Sigmoid colon (tissue), 7 donors: ENCODE measurements at places on chromosomes 12 and 14. TPM values are rescaled to one million over a fixed set of nuclear protein-coding genes. Genes with fewer than 3 reads are reported as not detected.

The ATXN3 gene
- total RNA-seq = 48.5 TPM

The ADAM20 gene
- 4.4 TPM for total RNA-seq

The PGF gene
- total RNA-seq = 13.2 TPM

The WSCD2 gene
- total RNA-seq = 1.6 TPM

- no peak for DNase-seq
- no peaks in the 10 kb centered on the region for H3K27me3 ChIP-seq
- peaks cover 18% of the 10 kb centered on the region for H3K4me1 ChIP-seq
- H3K4me3 ChIP-seq = no peak overlapping the region
Observed at GRCh38 chr14:91142214-91142668, 28.4 kb downstream of the DGLUCY start.

The HDAC7 gene
- total RNA-seq = 59.1 TPM

- no peak overlapping the region for H3K4me3 ChIP-seq
- no peaks in the 10 kb centered on the region for H3K36me3 ChIP-seq
- peaks cover 8% of the 10 kb centered on the region for H3K4me1 ChIP-seq
- H3K27ac ChIP-seq = no peak overlapping the region
- no peaks in the 10 kb centered on the region for H3K27me3 ChIP-seq
Observed at GRCh38 chr12:94240171-94240570, 91.8 kb downstream of the PLXNC1 start.

GRCh38 chr12:100268835-100269564 is 2.0 kb downstream of the SCYL2 start:
- no peak for DNase-seq
- H3K4me3 ChIP-seq = peak overlapping the region; percentile 99
- H3K4me1 ChIP-seq = peaks cover 17% of the 10 kb centered on the region
- no peaks in the 10 kb centered on the region for H3K27me3 ChIP-seq

- no peaks in the 10 kb centered on the region for H3K4me1 ChIP-seq
- no peak overlapping the region for H3K4me3 ChIP-seq
- no peaks in the 10 kb centered on the region for H3K36me3 ChIP-seq
- no peak for DNase-seq
- H3K27me3 ChIP-seq = no peaks in the 10 kb centered on the region
Observed at GRCh38 chr12:27009881-27010301, 4.3 kb downstream of the TM7SF3 start.

The AHSA1 gene
- 105 TPM for total RNA-seq

- H3K27ac ChIP-seq = no peak overlapping the region
- H3K36me3 ChIP-seq = no peaks in the 10 kb centered on the region
- DNase-seq = no peak
- no peaks in the 10 kb centered on the region for H3K27me3 ChIP-seq
Observed at GRCh38 chr12:88684610-88685009, 104.3 kb upstream of the KITLG start.

- DNase-seq = no peak
- no peaks in the 10 kb centered on the region for H3K36me3 ChIP-seq
- H3K4me3 ChIP-seq = no peak overlapping the region
Observed at GRCh38 chr12:46475972-46476645, 103.5 kb upstream of the SLC38A2 start.

- no peaks in the 10 kb centered on the region for H3K4me1 ChIP-seq
- no peak overlapping the region for H3K4me3 ChIP-seq
- no peaks in the 10 kb centered on the region for H3K36me3 ChIP-seq
- H3K27ac ChIP-seq = peak overlapping the region; percentile 33
- no peaks in the 10 kb centered on the region for H3K27me3 ChIP-seq
Observed at GRCh38 chr12:92070054-92070863, 75.4 kb downstream of the BTG1 start.

DNA sequence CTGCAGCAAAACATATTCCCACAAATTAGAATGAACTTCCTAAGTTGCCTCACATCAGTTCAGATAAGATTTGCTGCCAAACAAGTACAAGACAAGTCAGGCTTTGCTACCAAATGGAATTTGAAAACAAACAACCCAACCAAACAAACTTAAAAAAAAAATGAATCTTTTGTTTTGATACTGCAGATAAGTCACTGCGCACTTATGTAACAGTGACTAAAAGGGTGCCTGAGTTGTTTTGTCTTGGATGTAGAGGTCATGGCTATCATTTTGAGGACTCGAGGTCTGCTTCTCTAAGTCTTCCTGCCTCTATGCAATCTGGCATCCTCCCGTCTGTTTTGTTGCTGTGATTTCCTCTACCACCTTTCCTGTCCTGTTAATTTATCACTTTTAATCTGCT is 11.1 kb upstream of the EPS8 start:
- H3K36me3 ChIP-seq = no peaks in the 10 kb centered on the region
- H3K27me3 ChIP-seq = no peaks in the 10 kb centered on the region
- H3K4me1 ChIP-seq = no peaks in the 10 kb centered on the region
- no peak overlapping the region for H3K27ac ChIP-seq

DNA sequence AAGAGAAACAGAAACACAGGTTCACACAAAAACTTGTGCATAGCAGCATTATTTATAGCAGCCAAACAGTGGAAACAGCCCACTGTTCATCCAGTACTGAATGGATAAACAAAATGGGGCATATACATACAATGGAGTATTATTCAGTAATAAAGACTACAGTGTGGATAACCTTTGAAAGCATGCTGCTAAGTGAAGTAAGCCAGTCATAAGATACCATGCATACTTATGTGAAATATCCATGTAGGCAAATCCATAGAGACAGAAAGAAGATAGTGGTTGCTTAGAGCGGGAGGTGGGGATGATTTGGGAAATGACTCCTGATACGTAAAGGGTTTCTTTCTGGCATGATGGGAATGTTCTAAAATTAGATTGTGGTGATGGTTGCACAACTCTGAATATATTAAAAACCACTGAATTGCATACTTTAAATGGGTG is 99.4 kb downstream of the CRADD start:
- H3K4me1 ChIP-seq = no peaks in the 10 kb centered on the region
- no peak for DNase-seq
- no peaks in the 10 kb centered on the region for H3K36me3 ChIP-seq

The RXYLT1 gene
- 17.0 TPM for total RNA-seq

GRCh38 chr14:45705940-45706534 is 453.0 kb upstream of the MIS18BP1 start:
- no peak overlapping the region for H3K27ac ChIP-seq
- no peaks in the 10 kb centered on the region for H3K27me3 ChIP-seq
- no peak for DNase-seq
- H3K4me3 ChIP-seq = no peak overlapping the region

DNA sequence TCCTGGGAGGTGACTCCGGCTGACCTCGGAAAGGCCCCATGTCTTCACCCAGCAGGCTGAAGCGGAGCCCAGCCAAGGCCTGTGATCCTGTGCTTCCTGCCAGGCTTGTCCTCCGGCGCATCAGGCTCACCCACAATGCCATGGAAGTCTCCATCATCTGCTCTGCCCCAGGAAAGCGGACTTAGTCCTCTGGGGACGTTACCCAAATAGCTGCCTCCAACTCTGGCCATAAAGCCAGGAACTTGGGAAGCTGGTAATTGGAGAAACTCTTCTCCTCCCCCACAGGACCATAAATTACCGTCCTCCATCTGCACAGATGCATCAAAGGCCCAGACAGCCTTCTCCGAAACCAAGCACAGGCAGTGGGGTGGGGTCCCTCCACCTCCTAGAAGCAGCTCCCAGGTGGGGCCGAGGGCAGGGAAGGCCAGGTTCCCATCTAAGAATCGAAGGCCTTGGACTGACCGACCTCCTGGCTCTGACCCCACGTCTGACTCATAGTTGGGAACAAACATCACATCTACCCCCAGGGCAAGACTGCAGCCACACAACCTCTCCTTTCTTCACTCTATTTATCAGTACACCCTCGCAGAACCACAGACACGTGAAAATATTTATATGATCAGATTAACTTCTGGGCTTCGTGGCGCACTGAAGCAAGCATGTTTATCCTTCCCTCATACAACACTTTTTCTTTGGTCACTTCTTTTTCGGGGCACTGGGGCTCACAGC is 56.4 kb downstream of the PITPNM2 start:
- no peaks in the 10 kb centered on the region for H3K4me1 ChIP-seq
- H3K4me3 ChIP-seq = no peak overlapping the region
- H3K27me3 ChIP-seq = no peaks in the 10 kb centered on the region
- H3K36me3 ChIP-seq = no peaks in the 10 kb centered on the region
- DNase-seq = peak; percentile 79
- peak overlapping the region; percentile 48 for H3K27ac ChIP-seq
